ENCODE measurements at places on chromosomes 4 and X. TPM values are rescaled to one million over a fixed set of nuclear protein-coding genes. Genes with fewer than 3 reads are reported as not detected.

The HELT gene
- total RNA-seq = not detected

The CENPU gene
- total RNA-seq = 1.6 TPM

The NOCT gene
- 5.1 TPM for total RNA-seq

The SPARCL1 gene
- total RNA-seq = 5.1 TPM

GRCh38 chrX:81202456-81202819, 536 bp downstream of the SH3BGRL start:
- no peak for DNase-seq

DNA sequence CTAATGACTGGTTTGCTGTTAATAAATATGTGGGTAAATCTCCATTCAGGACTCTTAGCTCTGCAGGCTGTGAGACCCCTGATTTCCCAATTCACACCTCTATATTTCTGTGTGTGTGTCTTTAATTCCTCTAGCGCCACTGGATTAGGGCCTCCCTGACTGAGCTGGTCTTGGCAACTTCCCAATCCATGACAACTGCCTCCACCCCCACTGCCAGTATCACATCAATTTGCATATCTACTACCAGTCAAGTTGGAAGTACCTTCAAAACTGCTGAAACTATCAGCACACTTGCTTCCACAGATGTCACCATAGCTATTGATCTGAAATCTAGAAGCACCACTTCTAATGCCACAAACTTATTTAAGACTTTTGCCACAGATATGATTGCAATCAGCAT, 27.6 kb downstream of the OPRPN start:
- no peak for DNase-seq

DNA sequence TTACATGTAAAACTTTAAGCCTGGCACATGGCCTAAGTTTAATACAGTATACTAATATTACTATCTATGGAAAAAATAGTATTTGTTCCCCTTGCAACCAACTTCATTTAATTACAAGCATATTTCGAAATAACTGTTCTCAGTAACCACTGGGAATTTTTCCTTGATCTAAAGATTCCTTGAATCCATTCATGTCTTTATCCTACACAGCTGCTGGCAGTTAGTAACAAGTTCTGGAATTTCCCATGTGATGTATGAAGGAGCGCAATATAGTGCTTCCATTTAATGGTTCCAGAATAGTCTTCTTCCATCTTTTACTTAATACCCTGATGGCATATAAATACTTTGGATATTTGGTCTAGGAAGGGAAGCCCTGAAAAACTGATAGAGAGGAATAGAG, 136.5 kb downstream of the AASDH start:
- DNase-seq = no peak
